ENCODE measurements at places on chromosomes 7 and 10.

- DNase-seq, result no peak
Observed at GRCh38 chr10:29306688-29307087, 17.8 kb downstream of the LYZL1 start.

- DNase-seq, result peak; percentile 46
Observed at GRCh38 chr10:28375399-28376354, 72.8 kb upstream of the MPP7 start.

- peak; percentile 55 for DNase-seq
Observed at GRCh38 chr10:114616516-114616915, 41.6 kb downstream of the ABLIM1 start.

GRCh38 chr7:79876848-79877252, 257.8 kb upstream of the GNAI1 start:
- no peak for DNase-seq

GRCh38 chr10:19930936-19931893, 115.0 kb downstream of the PLXDC2 start:
- DNase-seq, result peak; percentile 68

DNA sequence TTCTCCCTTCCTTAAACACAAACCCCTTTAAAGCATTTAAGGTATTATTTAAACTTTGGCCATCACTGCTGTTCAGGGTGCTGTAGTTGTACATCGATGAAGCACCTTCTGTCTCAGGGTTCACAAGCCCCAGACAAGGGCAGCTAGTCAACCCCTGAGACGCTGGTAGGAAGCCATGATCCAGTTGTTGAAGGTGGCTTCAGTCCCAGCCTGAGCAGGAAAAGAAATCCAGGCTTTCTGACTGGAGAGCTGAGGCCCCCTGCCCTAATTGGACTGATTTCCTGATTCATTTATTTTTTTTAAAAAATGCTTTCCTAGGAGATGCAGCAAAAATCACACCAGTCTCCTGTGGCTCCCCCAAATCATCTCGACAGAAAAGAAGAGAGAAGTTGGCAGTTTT, 15.8 kb downstream of the CPA1 start:
- no peak for DNase-seq

DNA sequence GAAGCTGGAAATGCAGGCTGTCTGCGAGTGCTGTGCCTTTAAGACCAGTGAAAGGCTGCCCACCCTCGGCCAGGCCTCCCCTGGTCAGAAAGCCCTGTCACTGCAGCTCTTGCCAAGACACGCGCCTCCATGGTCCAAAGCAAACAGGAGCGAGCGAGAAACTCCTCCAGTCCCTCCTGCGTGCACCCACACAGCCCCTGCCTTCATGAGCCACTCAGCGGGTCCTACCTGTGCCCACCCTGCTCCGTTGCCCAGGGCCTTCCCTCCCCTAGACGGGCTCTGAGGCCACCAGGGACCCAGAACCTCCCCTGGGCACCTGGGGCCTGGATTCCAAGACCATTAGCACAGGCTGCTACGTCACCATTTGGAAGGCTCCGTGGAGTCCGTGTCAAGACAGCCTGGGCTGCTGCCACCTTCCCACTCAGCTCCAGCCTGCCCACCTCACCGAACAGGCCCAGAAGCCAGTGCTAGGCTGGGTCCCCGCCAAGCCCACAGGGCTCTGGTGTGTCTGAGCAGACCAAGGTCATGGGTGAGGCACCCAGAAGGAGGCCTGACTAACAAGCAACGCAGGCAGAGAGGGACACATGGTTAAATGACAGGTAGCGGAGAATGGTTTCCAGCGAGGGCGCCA, 144.5 kb downstream of the NEURL1 start:
- DNase-seq, result no peak

- DNase-seq, result no peak
Observed at GRCh38 chr7:1829111-1829510, 159.0 kb downstream of the ELFN1 start.

DNA sequence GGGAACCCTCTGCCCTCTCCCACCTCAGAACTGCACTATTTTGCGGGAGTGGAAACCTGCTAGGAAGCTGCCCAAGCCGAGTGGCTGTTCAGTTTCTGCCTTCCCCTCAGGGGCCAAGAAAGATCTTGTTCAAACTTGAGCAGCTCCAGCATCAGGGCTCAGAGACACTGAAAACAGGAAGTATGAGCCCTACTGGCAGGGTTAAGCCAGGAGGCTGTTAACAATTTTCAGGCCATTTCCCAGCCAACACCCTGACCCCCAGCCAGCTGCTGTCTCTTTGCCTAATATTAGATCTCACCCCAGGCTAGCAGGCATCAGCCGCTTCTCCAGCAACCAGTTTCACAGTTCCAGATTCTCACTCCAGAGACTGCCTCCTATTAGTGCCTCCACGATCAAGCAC, 9.2 kb downstream of the PLAU start:
- no peak for DNase-seq

DNA sequence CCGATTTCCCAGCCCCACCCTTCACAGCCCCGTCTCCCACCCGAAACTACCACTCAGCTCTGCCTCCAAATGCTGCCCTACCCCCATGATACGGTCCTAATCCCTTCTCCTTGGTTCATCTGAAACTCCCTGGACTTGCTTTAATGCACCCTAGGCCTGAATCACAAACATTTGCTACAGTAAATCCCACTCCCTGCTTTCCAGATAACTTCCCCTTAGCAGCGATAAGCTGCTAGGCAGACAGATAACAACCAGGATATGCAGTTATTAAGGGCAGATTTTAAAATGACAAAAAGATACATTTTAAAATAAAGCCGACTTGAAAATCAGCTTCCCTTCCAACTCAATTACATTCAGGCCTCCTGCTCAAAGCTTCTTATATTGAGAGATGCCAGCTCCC, 514.7 kb downstream of the GRID1 start:
- DNase-seq, result no peak

DNA sequence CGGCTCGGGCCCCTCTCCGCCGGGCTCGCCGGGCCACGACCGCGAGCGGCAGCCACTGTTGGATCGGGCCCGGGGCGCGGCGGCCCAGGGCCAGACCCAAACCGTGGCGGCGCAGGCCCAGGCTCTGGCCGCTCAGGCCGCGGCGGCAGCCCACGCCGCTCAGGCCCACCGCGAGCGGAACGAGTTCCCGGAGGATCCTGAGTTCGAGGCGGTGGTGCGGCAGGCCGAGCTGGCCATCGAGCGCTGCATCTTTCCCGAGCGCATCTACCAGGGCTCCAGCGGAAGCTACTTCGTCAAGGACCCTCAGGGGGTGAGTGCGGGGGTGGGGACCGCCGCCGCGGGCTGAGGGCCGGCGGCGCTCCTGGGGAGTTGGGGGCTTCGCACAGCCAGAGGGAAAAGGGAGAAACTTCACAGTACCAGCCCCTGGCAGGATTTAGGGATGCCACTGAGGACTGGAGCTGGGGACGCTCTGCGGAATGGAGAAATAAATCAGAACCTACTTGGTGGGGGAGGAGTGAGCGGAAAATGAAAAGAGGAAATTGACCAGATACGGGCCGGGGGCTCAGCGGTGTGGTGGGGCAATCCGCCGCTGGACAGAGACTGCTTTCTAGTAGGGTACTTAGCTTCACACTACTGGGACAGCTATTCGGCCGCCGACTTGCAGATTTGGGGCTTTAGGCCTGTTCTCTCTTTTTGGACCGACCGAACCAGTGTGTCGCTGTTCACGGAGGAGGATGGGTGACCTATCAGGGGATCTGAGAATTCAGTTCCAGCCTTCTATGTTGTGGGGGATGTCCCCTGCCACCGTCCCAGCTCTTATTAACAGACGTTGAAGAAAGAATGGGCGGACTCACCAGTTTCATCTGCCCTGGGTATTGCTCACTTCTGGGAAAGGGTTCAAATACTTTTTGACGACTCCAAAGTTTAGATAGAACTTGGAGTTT, 669 bp downstream of the PI4K2A start:
- no peak for DNase-seq

GRCh38 chr10:6516281-6516928, 63.7 kb downstream of the PRKCQ start:
- DNase-seq, result no peak

DNA sequence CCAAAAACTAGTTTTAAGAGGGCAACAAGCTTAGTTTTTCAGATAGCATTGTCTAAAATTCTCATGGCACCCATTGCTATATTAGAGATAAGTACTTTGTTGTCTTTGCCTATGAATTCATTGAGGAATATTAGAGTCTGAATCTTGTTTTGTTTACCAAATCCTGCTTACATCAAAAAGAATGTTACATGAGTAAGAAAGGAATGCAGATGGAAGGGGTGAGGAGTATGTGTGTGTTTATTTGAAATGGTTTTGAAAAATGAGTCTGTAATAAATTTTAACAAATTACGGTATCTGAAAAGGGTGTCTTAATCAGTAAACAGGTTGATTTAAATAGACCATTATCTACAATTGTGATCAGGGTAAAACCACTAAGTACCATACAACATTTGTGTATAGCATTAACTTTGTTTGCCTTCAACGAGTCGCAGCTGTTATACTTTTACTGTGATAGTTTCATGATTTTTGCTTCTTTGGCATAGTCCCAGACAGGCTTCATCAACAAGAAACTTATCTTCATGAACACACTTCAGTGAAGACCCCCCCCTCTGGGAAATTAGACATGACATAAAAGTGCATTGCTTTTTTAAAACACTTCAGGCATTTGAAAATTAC, 1183.9 kb upstream of the C7orf33 start:
- DNase-seq, result no peak

- DNase-seq, result no peak
Observed at GRCh38 chr7:154505362-154505761, 453.2 kb downstream of the DPP6 start.

DNA sequence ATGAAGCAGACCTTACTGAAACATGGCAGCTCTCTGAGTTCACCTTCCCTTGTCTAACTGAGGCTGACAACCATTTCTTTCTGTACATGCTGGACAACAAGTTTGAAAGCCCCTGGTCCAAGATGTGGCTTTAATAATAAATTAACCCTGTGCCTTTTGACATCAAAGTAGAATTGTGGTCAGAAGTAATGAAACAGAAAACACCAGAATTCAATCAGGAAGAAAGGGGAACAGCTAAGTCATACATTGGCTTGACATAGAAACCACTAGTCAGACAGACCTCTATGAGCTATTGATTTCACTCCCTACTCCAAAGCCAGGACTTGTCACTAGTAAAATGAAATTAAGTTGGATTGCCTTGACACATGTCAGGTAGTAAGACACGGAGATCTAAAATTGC, 175.2 kb upstream of the ASAH2 start:
- no peak for DNase-seq

- no peak for DNase-seq
Observed at GRCh38 chr7:311796-312195, 21.8 kb downstream of the FOXL3 start.

GRCh38 chr10:49296382-49296781, 2.6 kb upstream of the C10orf71 start:
- DNase-seq, result no peak

GRCh38 chr10:90321132-90321816, 536.6 kb downstream of the HTR7 start:
- DNase-seq, result no peak

DNA sequence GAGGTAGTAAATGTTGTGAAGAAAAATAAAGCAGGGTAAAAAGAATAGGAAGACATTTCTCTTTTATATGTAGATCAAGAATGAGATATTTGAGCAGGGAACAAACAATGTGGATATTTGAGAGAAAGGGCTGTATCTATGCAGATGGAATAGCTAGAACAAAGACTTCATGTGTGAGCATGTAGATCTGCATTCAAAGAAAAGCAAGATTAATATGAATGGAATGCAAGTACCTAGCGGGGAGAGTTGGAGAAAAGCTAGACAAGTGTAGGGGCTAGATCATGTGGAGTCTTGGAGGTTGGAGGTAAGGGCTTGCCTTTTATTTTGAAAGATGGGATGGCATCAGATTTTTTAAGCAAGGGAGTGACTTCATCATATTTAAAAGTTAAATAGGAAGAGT, 27.1 kb downstream of the SHOC2 start:
- no peak for DNase-seq

- no peak for DNase-seq
Observed at GRCh38 chr7:90933984-90934383, 330.2 kb upstream of the FZD1 start.

GRCh38 chr10:60032723-60033122, 126.4 kb upstream of the CCDC6 start:
- peak; percentile 51 for DNase-seq

- DNase-seq, result peak; percentile 47
Observed at GRCh38 chr7:139125657-139126056, 16.1 kb upstream of the ZC3HAV1 start.

DNA sequence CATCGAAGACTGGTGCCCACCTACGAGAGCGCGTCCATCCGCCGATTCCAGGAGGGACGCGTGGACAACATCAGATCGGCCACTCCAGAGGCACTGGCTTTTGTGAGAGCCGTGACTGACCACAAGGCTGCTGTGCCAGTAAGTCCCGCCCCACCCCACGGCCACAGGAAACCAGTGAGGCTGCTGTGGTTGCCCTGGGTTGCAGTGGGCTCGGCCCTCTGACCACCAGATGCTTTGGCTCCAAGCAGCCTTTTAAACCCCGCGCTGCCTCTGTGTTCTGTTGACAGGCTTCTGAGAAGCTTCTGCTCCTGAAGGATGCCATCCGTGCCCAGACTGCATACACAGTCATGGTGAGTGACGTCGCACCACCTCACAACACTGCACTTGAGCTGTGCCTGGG, 24.4 kb upstream of the C10orf53 start:
- no peak for DNase-seq

- DNase-seq, result peak; percentile 69
Observed at GRCh38 chr7:139883814-139884213, 54.8 kb downstream of the TBXAS1 start.

DNA sequence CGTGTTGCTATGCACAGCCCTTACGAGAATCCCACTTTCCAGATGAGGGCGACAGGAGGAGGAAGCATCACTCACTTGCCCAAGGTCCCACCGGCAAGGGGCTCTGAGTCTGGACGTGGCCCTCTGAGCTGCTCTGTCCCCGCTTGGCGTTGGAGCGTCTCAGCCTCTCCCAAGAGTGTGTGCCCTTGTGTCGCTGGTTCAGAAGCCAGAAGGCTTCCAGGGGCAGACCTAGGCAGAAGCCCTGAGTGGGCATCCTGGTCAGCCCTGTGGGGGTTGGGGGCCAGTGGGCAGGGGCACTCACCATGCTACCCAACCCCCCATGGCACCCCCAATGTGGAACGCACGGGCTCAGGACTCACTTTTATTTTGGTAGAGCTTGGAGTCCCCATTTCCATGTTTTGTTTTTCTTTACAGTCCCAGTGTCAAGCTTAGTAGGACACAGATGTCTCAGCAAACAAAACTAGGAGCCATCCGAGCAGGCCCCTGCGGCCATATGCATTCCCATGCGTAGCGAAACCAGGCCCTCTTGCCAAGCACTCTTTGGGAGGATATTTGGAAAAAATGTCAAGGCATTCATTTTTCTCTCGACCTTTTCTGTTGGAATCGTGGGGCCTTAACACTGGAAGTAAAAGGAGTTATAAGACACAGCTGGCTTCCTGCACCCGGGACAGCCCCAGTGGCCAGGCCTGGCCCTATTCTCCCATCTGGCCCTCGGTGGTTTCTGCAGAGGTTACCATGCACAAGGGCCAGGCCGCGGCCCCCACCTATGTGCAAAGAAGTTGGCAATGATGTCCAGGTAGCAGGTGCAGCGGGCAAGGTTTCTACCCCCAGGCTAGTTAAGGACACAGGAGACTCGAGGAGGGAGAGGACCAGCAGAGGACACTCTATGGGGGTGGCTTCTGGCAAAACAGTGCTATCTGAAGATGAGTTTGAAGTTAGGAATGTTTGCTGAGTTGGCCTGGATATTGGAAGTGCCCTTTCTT, 97.0 kb downstream of the LHPP start:
- DNase-seq, result no peak

Data from Caki2 (cell line).